NB4 (cell line): ENCODE measurements at places on chromosomes 2 and 18.

DNA sequence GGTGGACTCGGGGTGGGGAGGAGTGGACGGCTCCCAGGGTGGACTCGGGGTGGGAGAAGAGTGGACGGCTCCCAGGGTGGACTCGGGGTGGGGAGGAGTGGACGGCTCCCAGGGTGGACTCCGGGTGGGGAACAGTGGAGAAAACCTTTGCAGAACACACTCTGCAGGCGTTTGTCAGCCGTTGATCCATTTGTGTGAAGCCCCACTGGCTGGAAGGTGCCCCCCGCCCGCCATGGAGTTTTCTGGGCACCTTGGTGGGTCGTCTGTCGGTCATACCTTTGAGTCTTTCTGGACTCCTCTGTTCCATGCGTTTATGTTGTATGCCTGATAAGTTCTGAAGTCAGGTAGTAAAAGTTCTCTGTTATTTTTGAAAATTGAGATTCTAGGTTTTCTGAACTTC lies 12.5 kb downstream of the CTDP1 start:
- no peak for DNase-seq

DNA sequence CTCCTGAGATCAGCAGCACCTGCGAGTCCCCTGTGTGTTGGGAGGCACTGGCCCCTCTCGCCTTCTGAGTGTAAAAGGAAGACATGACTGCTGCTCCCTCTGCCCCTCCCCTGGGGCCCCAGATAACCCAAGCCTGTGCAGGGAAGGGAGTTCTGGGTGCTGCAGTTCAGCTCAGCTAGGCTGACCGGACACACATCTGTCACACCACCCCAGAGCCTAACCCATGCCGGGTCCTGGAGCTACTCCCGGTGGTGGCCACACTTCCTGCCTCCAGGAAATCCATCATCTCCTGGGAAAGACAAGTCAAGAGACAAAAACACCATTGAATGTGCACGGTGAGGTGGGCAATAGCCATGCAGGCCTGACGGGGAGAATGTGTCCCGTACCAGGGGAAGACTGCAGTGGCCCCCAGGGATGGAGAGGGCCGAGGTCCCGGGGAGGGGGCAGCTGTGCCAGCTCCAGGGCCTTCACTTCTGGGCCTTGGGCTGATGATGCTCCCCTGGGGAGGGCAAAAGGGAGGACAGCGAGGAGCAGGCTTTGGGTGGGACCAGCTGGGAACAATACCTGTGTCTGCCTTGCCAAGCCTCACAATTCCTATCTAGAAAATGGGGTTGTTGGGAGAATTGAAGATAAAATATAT lies 210.6 kb downstream of the TFCP2L1 start:
- peak; percentile 27 for DNase-seq

DNA sequence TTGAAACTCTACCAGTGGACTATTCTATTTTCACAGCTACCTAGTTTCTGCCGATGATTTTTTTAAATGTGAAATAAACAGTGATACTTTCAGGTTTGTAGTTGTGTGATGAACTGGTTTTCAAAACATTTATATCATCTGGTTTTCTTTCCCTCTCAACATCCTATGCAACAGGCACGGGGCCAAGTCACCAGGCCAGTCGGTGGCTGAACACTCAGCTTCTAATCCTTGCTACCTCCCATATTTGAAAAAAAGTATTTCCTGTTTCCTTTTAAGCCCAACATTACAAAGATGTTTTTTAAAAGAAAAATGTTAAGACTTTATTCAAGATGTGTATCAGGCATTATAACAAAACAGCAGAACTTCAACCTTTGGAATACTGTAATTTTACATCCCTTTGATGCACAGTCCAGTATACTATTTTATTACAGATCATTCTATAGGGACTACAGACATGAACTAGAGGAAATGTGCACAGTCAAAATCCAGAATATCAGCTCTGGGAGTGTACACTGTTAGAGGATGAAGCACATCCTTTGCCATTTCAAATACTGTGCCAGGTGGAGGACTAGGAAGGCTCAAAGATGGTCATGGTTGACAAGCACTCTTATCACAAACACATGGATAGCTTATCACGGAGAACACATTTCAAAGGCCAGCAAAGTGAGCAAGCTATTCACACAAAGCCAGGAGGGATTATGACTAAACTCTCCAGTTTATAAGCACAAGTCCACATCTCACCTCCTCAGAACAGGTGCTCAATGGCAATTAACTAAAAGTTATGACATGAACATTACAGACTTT lies 14.6 kb downstream of the MRPL35 start:
- no peak for DNase-seq

GRCh38 chr2:169360984-169361705 lies 1.2 kb downstream of the LRP2 start:
- no peak for DNase-seq

GRCh38 chr18:24942144-24942543 lies 409.8 kb downstream of the ZNF521 start:
- DNase-seq, result no peak

DNA sequence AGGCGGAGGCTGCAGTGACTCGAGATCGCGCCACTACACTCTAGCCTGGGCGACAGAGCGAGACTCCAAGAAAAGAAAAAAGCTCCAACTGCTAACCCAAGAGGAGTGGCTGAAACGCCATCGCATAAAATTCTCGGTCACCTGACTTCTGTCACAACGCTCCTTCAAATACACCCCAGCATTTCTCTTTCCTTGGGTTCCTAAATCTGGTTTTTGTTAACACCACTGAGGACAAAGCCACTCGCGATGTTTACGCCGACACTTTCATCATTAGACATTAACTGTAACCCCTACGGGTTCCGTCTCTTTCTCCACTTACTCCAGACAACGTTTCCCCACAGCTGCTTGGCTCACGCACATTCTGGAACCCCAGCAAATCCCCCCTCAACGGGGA lies 679 bp downstream of the CLK1 start:
- no peak for DNase-seq

DNA sequence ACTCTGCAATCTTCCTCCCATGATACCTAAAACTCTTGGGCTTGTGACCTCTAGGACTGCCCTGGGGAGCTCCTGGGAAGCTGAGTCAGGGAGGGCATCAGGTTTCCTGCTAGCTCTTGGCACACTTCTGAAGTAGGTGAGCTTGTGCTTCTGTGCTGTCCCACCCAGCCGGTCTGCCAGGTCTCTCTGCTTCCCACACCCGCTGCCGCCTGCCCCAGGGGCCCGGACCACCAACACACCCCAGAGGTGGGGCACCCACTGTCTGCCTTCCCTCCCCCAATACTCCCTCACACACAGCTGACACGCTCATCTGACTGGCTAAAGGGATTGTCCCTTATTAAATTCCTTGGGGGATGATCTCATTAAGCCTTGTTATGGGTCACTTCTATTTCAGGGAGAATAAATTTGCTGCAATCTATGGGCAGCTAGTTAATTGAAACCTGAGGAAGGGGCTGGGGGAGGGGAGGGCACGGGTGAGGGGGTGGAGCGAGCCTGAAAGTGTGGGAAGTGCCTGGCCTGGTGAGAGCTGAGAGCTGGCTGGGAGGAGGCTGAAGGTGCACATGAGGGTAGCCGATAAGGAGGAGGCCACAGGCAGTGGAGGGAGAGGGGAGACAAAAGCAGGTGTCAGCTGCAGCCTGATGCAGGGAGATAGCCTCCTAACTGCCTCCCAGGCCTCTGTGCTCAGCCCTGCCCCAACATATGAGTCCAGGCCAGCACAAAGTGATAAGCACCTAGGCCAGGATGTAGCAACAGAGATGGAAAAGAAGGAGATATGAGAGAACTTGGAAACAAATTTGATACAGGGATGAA lies 48.8 kb downstream of the HAUS1 start:
- DNase-seq, result no peak

DNA sequence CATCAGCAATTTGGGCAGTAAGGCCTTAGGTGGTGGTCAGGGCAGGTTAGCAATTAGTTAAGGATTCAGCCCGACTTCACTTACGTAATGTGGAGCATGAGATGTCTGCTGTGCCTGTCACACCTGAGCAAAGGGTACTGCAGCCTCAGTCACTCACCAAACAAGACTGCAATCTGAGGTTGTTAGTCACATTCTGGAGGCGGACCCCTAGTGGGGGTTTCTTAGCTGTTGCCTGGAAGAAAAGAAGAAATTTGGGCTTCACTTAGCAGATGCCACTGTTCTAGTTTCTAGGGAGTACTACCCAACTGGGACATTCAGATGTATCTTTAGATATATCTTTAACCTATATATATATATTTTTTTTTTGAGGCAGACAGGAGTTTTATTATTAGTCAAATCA lies 529.9 kb downstream of the SLC4A3 start:
- no peak for DNase-seq

DNA sequence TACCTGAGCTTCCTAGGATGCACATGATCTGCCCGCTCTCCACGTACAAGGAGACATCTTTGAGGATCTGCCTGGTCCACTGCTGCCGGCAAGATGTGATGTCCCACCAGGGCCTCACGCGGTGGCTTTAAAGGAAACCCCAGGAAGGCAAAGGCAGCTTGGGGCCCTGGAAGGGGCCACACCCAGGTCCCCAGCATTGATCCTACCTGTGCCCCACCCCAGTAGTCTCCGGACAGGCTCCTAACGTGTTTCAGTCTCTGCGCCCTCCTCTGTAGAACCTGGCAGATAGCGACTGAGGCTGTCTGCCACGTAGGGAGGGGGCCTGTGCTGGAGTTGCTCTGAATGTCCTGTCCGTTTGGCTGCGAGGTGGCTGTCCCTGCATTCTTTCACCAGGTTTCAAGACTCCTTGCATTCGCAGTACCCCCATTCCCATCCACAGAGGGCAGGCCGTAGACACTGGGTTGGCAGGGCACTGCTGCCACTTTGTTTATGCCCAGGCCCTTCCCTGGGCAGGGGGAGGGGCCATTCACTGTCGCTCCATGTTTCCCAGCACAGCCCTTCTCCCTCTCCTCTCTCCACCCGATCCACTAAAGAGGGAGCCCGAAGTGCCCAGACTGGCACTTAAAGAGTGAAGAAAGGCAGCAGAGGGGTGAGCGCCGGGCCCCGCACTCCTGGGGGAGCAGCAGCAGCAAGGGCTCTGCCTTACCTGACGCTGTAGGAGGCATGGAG lies 644 bp downstream of the ABCG5 start:
- DNase-seq, result no peak

GRCh38 chr2:191661097-191661924 lies 16.6 kb upstream of the NABP1 start:
- DNase-seq, result peak; percentile 55

DNA sequence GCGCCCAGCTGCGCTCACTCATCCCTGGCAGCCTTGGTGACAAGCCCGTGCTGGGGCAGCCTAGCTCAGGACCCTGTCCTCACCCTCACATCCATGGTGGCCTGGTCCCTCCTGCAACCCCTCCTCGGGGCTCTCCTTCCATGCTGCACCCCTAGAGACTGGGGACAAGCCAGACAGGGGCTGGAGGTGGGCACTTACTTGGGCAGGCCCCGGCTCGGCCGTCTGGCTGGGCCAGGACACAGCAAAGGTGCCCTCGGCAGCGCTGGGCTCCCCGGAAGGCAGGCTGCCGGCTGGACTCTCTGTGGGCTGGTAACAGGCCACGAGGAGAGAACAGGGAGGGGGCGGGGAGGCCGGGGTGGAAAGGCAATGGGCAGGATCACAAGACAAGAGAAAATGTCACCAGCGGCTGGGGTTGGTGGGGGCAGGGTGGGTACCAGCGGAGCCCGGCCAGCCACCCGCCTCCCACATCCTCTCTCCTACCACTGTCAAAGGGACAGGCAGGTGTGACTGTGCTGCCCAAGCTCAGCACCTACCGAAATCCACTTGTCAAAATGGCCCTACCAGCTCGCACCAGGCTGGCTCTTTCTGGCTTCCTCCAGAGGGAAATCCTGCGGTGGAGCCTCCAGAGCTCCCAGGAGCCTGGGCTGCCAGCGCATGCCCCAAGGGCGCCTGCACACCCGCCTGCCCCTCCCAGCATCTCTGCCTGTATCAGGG lies 54.7 kb downstream of the BIN1 start:
- DNase-seq, result no peak

GRCh38 chr2:38526195-38526594 lies 76.5 kb downstream of the HNRNPLL start:
- no peak for DNase-seq

GRCh38 chr2:98539056-98539735 lies 69.1 kb downstream of the COA5 start:
- DNase-seq, result no peak

DNA sequence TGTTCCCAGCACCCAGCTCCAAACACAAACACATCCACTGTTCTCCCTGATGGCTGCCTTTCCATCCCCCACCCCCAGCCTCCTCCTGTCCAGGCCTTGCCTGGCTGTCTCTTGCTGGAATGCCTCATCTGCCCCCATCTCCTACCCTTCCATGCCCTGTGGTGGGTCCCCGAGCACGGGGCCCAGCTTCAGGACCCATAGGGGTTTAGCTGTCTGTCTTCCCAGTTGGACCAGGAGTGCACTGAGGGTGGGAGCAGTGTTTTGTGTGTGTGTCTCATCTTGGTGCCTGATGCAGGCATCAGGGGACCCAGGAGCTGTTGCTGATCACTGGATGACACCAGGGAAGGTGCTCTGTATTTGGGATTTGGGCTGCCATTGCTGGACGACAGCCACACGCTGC lies 34.5 kb downstream of the GLI2 start:
- DNase-seq, result no peak

DNA sequence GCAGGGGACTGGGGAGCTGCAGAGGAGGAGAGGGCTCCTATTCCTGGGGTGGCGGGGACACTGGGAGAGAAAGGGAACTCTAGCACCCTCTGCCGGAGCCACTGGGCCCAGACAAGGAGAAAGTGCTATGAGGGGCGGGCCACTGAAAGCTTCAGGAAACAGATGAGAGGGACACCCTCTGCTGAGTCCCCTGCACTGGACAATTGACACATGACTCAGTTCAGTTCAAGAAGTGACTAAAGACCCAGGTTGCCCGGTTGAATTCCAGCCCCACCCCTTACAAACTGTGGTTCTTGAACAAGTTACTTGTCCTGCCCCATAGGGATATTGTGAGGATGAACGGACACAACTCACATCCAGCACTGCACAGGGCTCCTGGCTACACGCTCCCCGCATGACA lies 5.0 kb downstream of the RUFY4 start:
- DNase-seq, result peak; percentile 59

DNA sequence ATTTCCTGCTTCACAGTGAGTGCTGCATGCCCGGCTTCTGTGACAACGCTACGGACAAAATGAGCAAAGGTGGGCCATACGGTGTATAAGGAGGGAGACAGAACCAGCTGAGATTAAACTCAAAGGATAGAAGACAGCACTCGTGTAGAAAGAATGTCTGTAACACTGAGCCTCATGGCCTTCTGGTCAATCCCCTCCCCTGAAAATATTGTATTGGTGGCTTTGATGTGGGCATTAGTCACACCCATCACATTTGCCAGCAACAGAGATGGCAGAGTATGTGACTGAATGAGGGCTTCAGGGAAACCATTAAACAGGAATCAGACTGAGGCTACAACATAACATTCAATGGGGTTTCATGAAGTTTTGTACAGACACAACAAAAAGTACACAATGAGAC lies 287.8 kb upstream of the CCDC68 start:
- no peak for DNase-seq

GRCh38 chr2:58708565-58708964 lies 467.4 kb upstream of the FANCL start:
- no peak for DNase-seq

GRCh38 chr2:237923481-237924163 lies 43.2 kb upstream of the UBE2F start:
- DNase-seq, result peak; percentile 52
